Eye (tissue), 1 donor: ENCODE measurements at places on chromosomes 1 and 21.
A peak's percentile ranks its signal among the peaks of the same experiment; 100 is the strongest.

GRCh38 chr1:83813576-83813975, 185.4 kb downstream of the TTLL7 start:
- peak; percentile 68 for DNase-seq

DNA sequence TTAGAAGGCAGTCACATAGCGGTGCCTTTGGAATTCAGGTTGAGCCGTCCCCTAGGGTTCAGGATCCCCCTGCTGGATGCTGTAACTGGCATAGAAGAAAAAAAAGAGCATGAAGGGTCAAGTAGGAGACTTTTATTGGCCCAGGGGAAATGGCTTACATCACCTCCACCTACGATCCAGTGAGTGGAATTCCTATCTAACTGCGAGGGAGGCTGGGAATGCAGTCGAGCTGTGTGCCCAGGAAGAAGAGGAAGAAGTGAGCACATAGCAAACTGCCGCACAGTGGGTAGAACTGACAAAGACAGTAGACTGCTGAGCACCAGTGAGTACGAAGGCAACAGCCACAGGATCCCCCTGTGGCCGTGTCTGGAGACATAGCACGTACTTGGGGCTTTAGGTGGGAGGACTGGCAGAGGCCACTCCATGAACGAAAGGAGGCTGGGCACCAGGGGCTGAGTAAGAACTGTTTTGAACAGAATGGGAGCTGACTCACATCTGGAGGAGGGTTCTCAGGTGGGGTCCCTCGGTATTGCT, 79.2 kb downstream of the RNF220 start:
- no peak for DNase-seq

DNA sequence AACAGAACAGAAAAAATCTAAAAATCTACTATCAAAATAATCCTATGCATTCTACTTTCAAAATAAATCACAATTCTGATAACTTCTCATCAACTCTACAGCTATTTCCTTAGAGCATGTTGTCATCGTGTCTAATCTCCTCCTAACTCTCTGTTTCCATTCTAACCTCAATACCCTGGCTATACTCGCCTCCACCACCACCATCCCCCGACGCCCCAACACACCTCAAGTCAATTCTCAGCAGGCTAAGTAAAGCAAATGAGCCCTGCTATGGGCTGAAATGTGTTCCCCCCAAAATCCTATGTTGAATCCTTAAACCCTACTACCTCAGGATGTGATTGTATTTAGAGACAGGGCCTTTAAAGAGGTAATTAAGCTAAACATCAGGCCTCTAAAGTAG, 34.6 kb downstream of the NRDC start:
- DNase-seq, result no peak

GRCh38 chr1:21238141-21238800, 52.0 kb downstream of the ECE1 start:
- DNase-seq, result peak; percentile 59

- DNase-seq, result no peak
These were observed 64.6 kb upstream of the C1orf21 start for GRCh38 chr1:184322253-184322652.

DNA sequence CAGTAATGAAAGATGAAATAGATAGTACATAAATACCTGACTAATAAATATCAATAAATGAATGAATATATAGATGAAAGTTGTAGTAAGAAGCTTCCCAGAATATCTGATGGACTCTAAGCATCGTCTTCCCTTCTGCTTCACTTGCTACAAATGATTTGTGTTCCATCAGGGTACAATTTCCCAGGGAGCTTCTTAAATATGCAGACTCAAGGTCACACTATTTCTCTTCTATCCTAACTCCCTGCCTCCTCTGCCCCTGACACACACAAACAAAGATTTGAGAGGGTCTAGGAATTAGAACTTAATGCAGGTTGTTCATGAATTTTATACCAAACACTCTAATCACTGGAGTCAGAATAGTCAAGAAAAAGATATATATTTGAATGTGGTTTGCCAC, 415.9 kb upstream of the TMPRSS15 start:
- peak; percentile 11 for DNase-seq

DNA sequence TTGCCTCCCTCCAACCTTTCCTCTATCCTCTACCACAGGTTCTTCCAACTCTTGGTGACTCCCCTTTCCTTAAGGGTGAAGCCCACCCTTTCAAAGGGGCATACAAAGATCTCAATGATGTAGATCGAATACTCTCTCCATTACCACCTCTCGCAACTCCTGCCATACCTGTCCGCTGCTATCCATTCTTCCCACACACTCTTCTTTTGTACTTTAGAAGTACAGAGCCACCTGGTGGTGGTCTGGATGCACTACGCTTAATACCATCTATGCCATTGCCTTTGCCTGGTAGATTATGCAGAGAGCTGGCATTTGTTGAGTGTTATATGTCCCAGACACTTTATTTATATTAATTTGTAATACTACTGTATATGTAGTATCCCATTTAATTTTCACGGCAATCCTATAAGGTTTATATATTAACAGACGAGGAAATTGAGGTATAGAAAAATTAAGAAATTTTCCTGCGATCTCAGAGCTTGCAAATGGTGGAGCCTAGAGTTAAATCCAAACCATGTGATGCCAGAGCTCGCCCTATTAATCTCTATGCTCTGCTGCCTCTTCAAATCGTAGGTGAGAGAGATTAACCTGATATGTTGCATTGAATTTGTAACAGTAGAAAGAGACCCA, 22.9 kb downstream of the TSHB start:
- peak; percentile 74 for DNase-seq

- no peak for DNase-seq
These were observed 5.1 kb upstream of the GNG12 start for GRCh38 chr1:67838180-67838910.

DNA sequence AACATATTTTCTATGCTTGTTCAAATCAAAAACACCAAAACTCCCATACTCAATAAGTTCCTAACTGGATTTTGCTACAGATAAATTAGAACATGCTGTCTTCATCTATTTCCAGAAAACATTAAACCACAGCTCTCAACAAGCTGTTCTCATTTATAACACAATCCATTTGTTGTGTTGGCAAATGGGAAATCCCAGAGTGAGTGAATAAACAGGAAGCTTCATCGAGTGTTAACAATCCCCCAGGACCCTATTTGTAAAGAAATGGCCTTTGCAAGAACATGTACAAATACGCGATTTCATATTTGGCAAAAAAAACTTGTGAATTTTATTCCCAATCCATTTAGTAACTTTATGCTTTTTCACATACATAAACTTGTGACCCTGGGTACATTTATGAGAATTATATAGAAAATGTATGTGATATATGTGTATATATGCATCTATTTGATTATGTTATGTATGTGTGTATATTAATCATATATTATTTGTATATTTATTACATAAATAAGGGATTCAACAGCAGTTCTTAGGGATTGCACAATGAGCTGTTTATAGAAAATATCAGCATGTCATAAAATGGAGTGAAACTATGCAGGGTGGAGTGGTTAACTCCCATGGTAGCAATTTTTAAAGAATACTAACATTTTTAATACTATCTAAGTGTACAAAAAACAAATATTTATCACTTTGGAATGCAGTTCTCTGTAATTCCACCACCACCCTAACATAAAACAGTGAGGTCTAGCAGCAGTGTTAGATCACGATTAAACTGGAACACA, 160.0 kb downstream of the NEGR1 start:
- DNase-seq, result peak; percentile 38

DNA sequence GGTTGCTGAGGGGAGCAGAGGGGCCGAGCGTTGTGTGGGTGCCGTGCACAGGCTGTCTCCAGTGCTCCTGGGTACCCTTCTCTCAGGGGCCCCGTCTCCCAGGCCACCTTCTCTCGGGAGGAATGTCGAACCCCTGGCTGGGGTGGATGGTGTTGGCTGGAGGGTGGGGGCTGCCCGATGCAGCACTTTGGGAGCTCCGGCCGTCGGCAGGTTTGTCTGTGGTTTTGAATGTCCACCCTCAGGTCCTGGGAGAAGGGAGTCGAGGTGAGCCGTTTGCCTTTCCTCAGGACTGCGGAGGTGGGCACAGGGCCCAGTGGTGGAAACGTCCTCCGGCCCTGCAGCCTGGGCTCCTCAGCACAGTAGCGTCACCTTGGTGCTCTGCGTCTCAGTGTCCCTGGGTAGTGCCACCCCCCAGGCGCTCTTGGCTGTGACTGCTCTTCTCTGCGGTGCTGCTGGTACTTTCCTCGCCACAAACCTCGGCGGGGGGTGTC, 14.5 kb downstream of the SLX9 start:
- no peak for DNase-seq
